ENCODE measurements at places on chromosomes 2 and 18.

- DNase-seq = no peak
Measured at GRCh38 chr18:13471198-13471845, 252.8 kb downstream of the LDLRAD4 start.

DNA sequence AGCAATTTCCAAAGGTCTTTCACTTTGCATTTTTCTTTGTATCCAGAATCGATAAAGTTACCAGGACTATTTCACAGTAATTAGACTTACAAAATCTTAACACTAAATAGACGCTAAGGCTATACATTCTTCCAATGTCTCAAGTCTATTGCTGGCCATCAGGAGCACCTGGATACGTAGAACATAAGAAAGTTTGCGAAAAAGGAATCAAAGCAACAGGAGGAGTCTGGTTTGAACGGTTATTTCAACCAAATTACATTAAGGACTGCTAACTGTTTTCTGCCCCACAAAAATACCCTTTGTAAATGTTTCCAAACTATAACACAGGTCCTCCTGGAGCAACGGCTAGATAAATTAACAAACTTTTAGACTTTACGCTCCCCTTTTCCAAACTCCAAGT lies 1.4 kb upstream of the HNRNPA3 start:
- DNase-seq = no peak

DNA sequence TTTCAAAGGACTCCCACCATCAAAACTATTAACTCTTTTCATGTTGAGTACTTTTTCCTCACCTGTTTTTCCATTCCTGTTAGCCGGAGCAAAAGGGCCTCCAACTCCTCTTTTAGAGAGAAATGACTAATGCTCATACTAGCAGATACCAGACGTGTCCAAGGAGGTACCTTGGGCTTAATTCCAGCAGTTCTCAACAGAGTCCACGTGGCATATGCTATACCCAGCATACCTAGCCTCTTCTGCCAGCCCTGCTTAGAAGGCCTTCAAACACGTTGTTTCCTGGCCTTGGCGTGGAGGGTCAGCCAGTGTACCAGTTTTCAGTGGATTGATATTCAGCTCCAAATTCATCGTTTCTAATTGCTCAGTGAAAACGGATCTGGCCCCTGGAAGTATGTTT lies 123.9 kb downstream of the MGAT5 start:
- DNase-seq = no peak

- no peak for DNase-seq
Measured at GRCh38 chr2:137929519-137929916, 34.8 kb upstream of the HNMT start.

DNA sequence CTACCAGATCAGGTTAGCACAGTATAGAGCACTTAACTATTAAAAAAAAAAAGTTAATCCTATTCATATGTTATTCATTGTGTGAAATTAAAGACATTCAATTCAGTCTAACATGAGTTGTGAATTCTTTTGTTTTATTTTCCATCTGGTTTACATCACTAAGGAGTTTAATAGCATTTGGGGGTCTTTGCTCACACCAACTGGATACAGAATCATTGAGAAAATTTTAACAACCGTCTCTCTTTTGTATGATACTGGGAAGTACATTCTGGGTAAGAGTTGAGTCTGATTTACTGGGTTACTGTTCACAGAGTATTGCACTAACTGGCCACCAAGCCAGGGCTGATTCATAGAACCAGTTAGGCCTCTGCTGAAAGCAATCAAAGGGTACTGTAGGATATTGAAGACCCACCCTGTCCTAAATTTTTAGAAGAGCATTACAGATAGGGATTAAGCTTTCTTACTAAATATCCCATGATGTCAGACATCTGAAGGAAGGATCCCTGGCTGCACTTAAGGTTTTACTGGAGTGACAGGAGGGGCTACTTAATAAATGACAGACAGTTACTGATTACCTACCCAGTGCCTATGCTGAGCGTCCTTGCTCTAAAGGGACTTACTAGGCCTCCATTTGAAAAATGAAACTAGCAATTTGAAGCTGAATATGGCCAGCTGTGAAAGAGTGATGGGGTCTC lies 387.9 kb downstream of the SETBP1 start:
- no peak for DNase-seq

GRCh38 chr2:6741229-6741628 lies 124.5 kb downstream of the CMPK2 start:
- DNase-seq = no peak

GRCh38 chr2:203867561-203868200 lies at the start of gene CTLA4:
Gene CTLA4 (plus strand): TSS chr2:203867771. CDS start chr2:203867943, 172 bp downstream.
- DNase-seq = no peak

- DNase-seq = peak; percentile 96
Measured at GRCh38 chr2:27370026-27370815, at the start of the genes EIF2B4 and SNX17. Gene EIF2B4 (minus strand): TSS chr2:27370338. CDS start chr2:27370314, 24 bp downstream. Gene SNX17 (plus strand): TSS chr2:27370616. CDS start chr2:27370744, 128 bp downstream.

DNA sequence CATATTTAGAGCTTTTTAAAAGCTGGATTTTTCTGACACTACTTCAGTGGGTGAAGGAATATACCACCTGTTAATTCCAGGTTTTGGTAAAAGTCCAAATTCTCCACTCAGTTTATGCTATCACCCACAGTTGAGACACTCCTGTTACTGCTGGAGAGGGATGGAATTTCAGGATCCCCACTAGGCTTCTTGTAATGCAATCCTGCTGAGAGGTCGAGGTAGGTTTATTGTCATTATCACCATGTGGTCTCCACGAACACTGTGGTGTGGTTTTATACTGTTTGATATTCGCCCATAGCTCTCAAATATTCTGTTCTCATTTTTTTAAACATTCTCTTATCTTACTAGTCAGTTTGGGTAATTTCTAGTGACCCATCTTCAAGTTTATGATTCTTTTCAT lies 167.9 kb downstream of the CCDC102B start:
- DNase-seq = no peak

GRCh38 chr2:37831081-37831780 lies 93.9 kb upstream of the RMDN2 start:
- no peak for DNase-seq

- no peak for DNase-seq
Measured at GRCh38 chr18:37559194-37559593, 6.4 kb downstream of the CELF4 start.

DNA sequence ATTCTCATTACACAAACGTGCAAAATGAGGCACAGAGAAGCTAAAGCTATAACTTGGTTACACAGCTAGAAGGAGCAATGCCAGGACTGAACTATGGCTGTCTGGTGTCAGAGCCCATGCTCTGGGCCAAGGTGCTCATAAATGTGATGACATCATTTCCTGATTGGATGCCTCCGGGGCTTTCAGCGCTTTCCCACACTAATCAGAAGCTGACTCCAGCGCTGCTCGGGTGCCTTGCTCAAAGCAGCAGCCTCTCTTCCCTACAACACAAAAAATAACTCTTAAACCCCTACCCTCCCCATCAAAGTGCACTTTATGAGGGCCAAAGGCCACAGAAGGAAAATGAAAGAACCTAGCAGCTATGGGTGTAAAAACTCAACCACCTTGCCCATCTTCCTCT lies 90.7 kb downstream of the STK39 start:
- DNase-seq = peak; percentile 39

DNA sequence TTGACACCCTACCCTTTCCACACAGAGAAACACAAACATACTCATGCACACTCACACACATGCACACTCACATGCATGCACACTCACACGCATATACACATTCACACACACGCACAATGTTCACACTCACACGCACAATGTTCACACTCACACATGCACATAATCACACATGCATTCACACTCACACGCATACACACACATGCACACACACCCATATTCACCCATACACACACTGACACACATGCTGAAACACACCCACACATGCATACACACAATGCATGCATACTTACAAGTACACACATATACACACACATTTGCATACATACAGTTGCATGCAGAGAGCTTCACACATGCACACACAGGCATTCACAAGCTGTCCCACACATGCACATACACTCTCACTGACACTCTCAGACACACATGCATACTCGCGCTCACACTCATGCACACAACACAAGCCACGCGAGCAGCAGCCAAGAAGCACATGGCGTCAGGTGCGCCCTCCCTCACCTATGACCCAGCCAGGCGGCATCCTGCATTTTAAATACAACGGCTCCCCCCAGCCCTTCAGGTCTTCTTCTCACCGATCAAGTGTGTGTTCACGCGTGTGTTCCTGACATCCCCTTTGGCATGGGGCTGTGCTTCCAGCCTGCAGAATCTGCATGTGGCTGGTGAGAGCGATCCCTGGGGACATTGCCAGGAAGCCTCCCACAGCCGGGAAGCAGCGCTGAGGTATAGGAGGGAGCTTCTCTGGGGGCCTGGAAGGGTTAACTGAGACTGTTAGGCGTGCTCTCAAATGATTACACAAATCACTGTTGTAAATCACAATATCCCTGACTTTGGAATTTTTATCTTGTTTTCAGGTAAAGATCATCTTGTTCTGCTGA lies 195.1 kb downstream of the RTP5 start:
- no peak for DNase-seq

DNA sequence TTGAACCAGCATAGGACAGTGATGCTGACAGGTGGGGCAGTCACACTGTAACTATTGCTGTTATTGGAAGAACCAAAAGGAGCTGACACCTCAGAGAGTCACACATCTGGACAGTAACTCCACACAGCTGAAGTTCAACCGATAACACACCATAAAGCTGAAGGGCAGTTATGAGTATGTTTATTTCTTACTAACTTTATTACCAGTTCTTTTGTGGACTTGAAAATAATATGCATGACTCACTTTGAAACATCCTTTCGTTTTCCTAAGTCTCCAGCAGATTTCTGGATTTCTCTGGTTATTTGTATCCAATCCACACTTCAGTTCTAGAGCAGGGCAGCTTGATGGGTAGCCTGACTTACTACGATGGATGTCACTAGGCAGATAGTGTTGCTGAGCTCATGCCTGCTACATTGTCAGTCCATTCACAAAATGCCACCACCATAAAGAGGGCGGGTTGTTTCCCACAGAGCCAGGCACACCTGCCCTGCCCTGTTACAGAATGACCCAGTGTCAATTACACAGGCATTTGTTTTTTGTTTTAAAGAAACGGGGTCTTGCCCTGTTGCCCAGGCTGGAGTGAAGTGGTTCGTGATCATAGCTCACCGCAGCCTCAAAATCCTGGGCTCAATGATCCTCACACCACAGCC lies 8.4 kb upstream of the AGBL5 start:
- DNase-seq = no peak

- DNase-seq = no peak
Measured at GRCh38 chr2:206721256-206721920, 3.2 kb upstream of the DYTN start.

DNA sequence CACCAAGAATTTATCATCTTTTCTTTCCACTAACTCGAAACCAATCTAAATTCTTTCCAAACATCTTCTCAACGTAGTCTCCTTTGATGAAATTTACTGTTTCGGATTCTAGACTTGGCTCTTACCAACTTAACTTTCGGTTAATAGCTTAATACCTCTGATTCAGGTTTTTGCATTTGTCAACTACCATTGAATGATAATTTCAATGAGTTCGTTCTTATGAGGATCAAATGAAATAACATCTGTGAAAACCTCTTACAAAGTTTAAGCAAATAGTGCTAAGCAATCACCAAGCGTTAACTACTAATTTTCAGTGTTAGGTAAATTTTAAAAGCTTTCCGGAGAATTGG lies 593 bp upstream of the NRBP1 start:
- DNase-seq = no peak

GRCh38 chr2:154697418-154698252 lies 860 bp upstream of the KCNJ3 start:
- DNase-seq = no peak

DNA sequence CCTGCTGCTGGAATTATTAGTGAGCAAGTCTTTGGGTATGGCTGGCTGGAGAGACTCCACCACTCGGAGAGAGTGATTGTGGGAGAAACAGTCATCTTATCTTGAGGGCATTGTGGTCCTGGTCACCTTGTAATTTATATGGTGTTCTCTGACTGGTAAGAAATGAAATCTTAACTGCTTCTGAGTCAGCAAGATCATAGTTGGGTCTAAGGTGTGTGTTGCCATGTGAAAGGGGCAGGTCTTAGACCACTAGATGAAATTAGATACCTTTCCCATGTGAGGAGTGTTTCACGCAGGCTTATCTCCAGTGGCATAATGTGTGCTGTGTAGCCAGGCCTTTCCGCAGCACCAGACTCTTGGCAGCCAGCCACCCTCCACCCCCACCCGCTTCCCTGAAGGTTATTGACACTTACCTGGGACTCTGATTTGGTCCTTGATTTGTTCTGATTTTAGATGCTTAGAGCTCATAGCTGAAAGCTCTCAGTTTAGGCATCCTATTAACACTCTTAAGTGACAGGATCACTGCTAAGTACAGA lies 7.7 kb downstream of the MAPRE3 start:
- DNase-seq = no peak

- no peak for DNase-seq
Measured at GRCh38 chr2:7165736-7166135, 248.5 kb downstream of the RNF144A start.

GRCh38 chr2:71078624-71079023 lies 10.2 kb downstream of the NAGK start:
- no peak for DNase-seq

- DNase-seq = no peak
Measured at GRCh38 chr2:200679535-200679934, 93.7 kb downstream of the AOX1 start.

- no peak for DNase-seq
Measured at GRCh38 chr18:59834267-59834666, 65.5 kb upstream of the PMAIP1 start.

GRCh38 chr18:76486038-76486437 lies 9.0 kb downstream of the ZNF516 start:
- DNase-seq = no peak

DNA sequence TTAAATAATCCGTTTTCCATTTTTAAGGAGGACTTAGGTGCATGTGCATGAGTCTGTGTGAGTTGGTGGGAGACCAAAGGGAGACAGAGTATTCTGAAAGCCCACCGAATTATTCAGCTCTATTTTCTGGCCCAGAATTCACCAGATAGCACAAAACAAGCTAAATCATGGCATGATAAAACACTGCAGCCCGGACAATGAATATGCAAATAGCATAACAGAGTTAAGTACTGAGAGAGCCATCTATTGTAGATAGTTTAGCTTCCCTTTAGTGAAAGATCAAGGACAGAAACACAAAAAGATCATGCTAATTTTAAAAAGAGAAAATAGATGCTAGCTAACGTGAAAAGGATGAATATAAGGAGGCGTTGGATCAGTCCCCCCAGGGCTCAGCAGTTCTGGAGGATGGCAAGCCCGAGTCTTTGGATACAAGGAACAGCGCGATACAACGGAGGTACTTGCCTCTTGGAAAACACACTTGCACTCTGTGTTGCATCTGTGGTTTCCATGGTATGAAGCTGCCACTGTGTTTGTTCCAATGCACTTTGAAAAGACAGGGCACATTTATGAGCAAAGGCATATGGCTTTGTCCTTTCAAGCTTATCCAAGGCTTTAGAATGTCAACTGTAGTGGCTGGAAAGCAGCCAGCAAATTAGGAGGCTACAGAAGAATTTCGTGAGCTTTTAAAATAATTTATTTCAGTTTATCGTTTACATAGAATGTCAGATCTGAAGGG lies 119.9 kb downstream of the LYPD1 start:
- DNase-seq = no peak

DNA sequence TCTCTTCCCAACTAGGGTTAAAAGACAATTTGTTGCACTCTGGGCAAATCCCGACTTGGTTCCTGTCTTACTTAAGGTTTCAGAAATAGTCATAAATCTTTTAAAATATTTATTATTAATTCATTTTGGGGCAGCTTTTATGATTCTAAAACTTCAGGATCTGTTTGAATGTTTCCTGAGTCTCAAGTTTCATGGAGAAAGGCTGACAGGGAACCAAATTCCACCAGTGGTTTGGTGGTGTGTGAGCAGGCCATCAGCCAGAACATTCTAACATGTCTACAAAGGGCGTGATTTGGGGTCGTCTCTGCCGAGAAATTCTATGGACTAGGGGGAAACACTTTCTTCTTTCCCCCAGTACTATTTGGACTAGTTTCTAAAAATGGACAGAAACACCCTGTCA lies 366.4 kb downstream of the ZNF521 start:
- DNase-seq = no peak

Data from kidney epithelial cell (primary cell).